ENCODE measurements at places on chromosomes 7 and 10.

GRCh38 chr7:31302356-31302755, 38.2 kb downstream of the NEUROD6 start:
- no peak for DNase-seq

DNA sequence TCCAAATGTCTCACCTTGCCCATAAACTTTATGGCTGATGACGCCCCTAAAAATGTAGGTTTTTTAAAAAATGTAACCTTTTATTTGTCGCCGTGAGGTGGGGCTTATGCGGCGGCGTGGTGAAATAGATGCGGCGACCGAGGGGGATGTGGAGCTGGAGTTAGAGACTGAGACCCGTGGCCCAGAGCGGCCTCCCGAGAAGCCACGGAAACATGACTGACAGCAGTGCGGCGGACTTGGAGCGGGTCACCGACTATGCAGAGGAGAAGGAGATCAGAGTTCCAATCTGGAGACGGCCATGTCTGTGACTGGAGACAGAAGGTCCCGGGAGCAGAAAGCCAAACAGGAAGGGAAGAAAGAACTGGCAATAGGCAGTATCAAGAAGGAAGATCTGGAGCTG, 46.5 kb downstream of the C7orf33 start:
- DNase-seq, result no peak

DNA sequence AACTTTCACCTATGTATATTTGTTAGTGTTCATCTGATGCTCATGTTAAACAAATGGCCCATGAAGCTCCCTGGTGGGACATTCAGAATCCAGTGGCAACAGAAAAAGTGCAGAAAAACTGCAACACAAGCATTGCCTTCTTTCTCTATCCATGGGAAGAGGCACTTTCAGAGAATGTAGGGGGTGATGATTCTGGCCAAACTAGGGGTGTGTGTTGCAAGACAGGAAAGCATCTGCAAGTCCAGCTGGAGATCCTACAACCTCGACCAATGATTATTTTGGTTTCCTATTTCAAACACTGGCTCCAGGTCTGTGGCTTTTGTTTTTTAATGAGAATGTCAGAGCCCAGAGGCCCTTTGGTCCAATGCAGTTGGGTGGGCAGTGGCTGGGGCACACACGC, 198.7 kb downstream of the CXCL12 start:
- DNase-seq, result no peak

GRCh38 chr10:119852822-119853221, 19.8 kb downstream of the MCMBP start:
- no peak for DNase-seq

- DNase-seq, result no peak
Observed at GRCh38 chr7:116621649-116622048, 50.3 kb upstream of the MET start.

GRCh38 chr7:81676813-81677212, 93.0 kb downstream of the HGF start:
- DNase-seq, result no peak

DNA sequence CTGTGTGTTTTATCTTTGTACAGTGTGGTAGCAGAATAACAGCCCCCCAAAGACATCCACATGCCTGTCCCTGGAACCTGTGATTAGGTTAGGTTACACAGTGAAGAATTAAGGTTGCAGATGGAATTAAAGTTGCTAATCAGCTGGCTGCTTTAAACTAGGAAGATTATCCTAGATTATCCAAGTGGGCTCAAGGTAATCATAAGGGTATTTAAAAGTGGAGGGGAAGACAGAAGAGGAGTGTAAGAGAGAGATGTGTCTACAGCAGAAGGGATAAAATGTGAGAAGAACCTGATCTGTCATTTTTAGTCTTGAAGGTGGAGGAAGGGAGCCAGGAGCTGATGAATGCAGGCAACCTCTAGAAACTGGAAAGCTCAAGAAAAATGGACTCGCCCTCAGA, 117.6 kb downstream of the ARHGAP22 start:
- no peak for DNase-seq

GRCh38 chr7:105060437-105060836, 46.4 kb downstream of the KMT2E start:
- DNase-seq, result no peak

DNA sequence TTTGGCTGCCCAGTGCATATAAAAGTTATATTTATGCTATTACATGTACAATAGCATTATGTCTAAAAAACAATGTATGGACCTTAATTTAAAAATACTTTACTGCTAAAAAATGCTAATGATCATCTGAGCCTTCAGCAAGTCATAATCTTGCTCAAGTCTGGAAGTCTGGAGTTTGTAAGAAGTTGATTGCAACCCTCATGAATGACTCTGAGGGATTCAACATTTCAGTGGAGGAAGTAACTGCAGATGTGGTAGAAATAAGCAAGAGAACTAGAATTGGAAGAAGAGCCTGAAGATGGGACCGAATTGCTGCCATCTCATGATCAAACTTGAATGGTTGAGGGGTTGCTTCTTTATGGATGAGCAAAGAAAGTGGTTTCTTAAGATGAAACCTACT, 13.0 kb upstream of the ADAMTS14 start:
- no peak for DNase-seq

DNA sequence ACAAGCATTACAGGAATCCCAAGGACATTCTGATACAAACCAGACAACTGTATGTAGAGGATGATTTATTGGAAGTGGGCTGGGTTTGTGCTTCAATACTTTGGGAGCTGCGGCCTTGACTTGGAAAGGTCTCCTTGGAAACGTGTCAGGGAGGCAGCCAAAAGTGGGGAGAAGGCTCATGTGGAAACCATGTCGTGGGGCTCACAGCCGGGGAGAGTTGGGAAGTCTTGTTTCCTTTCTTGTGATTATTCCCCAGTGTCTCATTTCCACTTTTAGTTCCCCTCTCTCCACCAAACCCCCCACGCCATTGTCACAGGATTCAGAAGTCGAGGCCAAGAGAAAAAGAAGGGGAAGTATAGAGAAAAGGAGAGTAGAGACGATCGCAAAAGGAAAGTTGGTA, 53.9 kb upstream of the SFMBT2 start:
- DNase-seq, result no peak

- no peak for DNase-seq
Observed at GRCh38 chr7:130266258-130266960, at the start of gene CPA2. Gene CPA2 (plus strand): TSS chr7:130266863. CDS start chr7:130266882, 19 bp downstream.

DNA sequence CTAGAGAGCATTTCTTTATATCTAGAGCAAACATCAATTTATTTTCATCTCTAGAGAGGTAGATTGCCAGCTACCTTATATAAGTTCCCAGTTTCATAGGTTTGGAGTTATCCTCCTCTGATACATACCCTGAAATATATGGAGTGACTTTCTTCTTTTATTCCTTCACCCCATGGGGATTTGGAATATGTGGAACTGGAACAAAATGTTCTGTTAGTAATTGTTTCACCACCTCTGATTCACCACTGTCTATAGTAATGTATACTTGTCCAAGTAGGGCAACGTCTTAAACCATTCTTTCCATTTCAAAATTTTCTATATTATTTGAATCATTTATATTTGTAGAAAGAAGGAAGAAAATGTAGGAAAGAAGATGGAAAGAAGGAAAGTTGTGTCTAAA, 511.2 kb upstream of the KCND2 start:
- no peak for DNase-seq

DNA sequence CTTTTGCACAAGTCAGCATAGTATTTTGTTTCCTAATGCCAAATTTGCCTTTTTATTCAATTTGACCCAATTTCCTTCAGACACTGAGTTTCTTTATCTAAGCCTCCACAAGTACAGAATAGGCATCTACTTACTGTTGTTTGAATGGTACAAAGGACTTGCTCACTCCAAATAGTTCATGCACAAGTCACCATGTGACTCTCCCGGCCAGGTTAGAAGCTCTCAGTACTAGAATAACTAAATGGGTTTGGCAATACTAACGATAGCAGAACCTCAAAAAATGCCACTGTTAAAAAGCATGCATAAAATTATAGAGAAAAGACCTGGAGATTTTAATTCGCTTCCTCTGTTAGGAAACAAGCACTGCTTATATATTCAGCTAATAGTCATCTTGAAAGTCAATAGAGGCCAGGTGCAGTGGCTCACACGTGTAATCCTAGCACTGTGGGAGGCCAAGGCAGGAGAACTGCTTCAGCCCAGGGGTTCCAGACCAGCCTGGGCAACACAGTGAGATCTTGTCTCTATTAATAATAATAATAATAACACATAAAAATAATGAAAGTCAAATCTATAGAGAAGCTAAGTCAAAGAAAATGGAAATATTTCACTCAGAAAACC, 335.8 kb upstream of the MBL2 start:
- no peak for DNase-seq

DNA sequence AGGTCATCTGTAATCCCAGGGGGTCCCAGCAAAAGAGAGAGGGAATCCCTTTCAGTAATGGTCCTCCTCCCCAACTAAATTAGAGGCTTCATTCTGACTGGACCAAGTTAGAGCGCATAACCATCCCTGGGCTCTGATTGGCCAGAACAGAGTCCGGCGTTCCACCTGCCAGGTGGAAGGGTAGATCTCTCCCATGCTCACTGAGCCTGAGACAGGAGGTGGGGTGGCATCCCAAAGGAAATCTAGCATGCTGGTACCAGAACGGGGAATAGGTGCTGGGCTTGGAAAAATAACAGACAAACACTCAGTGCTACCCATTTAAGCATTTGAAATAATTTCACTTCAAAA, 21.0 kb upstream of the TSPAN33 start:
- DNase-seq, result no peak

DNA sequence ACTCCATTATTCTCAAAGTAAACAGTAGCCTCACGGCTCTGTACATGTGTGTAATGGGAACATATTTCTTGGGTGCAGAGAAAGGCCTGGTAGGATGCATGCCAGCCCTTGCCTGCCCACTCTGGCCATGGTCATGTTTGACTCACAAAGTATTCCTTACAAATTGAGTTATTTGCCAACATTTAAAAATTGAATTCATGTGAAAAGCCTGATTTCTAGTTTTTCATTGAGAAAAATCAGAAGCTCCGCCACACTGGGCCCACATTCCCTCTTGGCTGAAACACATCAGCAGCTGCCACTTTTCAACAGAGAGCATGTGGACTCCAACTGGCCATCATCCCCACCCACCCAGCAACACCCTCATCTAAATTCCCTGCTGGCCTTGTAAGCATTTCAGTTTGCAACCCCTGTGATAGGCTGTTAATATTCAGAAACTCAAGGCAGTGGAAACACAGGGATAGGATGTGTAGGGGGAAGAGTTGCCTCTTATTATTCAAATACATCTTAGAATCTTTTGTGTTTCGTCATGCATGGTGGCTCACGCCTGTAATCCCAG, 40.9 kb downstream of the CDH23 start:
- no peak for DNase-seq

All from stromal cell of bone marrow (primary cell).